ENCODE measurements at places on chromosomes 16 and 17. TPM values are rescaled to one million over a fixed set of nuclear protein-coding genes. Genes with fewer than 3 reads are reported as not detected.
A peak's percentile ranks its signal among the peaks of the same experiment; 100 is the strongest.

DNA sequence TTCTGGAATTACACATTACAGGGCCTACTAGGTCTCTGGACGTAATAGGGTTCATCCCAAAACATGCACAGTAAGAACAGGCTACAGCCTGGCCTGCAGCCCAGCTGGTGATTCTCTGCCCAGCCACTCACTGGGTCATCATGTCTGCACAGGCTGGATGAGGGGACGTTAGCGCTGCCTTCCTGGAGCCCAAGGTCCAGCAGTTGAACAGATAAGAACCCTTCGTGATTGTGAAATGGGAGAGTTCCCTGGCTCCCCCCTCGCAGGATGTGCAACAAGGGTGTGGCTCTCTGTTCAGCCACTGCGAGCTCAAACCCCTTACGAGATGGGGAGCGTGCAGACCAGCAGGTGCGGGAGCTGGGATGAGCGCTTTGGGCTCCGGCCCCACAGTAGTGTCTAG, 200.0 kb upstream of the CDH5 start:
- no peaks in the 10 kb centered on the region for H3K27me3 ChIP-seq
- no peak overlapping the region for H3K4me3 ChIP-seq
- no peak overlapping the region for H3K27ac ChIP-seq
- no peak for DNase-seq
- no peaks in the 10 kb centered on the region for H3K4me1 ChIP-seq

DNA sequence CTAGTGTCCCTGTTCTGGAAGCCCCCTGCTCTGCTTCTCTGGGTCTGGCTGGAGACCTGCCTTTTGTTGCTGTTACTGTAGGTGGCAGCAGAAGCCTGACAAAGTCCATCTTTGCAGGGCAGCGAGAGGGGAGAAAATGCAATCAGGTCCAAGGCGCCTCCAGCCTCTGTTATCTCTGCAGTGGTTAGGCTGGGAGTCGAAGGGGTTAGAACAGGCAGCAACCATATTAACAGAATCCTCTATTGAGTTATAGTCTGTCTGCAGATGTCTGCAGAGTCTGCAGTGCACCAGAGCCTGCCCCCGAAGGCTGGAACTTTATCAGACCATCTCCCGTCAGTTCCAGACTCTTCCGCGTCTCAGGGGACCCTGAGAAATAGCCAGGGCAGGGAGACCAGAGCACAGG, 404.9 kb upstream of the EEF2KMT start:
- H3K27me3 ChIP-seq = no peaks in the 10 kb centered on the region
- no peak overlapping the region for H3K4me3 ChIP-seq
- H3K4me1 ChIP-seq = no peaks in the 10 kb centered on the region
- H3K27ac ChIP-seq = no peak overlapping the region
- DNase-seq = no peak

- no peak overlapping the region for H3K27ac ChIP-seq
- no peak overlapping the region for H3K4me3 ChIP-seq
- H3K4me1 ChIP-seq = no peaks in the 10 kb centered on the region
- DNase-seq = no peak
These were observed 129.2 kb upstream of the NACA2 start for GRCh38 chr17:61720016-61720795.

GRCh38 chr17:79033741-79034501, 10.0 kb downstream of the C1QTNF1 start:
- no peaks in the 10 kb centered on the region for H3K4me1 ChIP-seq
- H3K4me3 ChIP-seq = no peak overlapping the region
- no peaks in the 10 kb centered on the region for H3K36me3 ChIP-seq
- H3K27ac ChIP-seq = no peak overlapping the region

- no peaks in the 10 kb centered on the region for H3K36me3 ChIP-seq
- no peaks in the 10 kb centered on the region for H3K4me1 ChIP-seq
- no peak overlapping the region for H3K27ac ChIP-seq
- DNase-seq = no peak
- no peak overlapping the region for H3K4me3 ChIP-seq
These were observed 31.6 kb downstream of the TEKT5 start for GRCh38 chr16:10663146-10663545.

DNA sequence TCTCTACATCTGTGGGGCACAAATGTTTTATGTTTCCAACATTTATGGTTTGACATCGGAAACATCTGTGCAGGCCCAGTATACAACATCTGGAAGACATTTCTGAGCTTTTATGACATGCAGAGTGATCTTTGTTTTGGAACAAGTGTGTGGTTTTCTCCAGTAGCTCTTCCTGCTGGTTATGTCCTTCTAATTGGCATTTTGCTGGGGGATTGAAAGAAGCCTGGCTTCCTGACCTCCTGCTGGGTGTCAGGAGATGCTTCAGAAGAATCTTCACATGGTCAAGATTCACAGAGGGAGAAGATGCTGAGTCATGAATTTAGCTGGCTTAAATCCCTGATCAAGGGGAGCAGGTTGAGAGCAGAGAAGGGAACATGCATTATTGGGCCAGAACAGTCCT, 279.5 kb upstream of the MYOCD start:
- no peak overlapping the region for H3K27ac ChIP-seq
- no peaks in the 10 kb centered on the region for H3K36me3 ChIP-seq
- no peaks in the 10 kb centered on the region for H3K27me3 ChIP-seq
- H3K4me1 ChIP-seq = no peaks in the 10 kb centered on the region

- peak overlapping the region; percentile 77 for H3K4me3 ChIP-seq
- H3K36me3 ChIP-seq = no peaks in the 10 kb centered on the region
- DNase-seq = no peak
- H3K27me3 ChIP-seq = peaks cover 33% of the 10 kb centered on the region
- no peak overlapping the region for H3K27ac ChIP-seq
- peaks cover 5% of the 10 kb centered on the region for H3K4me1 ChIP-seq
These were observed 527 bp upstream of the MGAT5B start for GRCh38 chr17:76867578-76868175.

GRCh38 chr16:87065446-87066132, 251.6 kb downstream of the C16orf95 start:
- no peak for DNase-seq
- no peaks in the 10 kb centered on the region for H3K36me3 ChIP-seq
- peaks cover 4% of the 10 kb centered on the region for H3K4me1 ChIP-seq
- peaks cover 36% of the 10 kb centered on the region for H3K27me3 ChIP-seq
- H3K4me3 ChIP-seq = no peak overlapping the region

GRCh38 chr16:73183611-73184092, 135.7 kb upstream of the ZFHX3 start:
- no peak overlapping the region for H3K27ac ChIP-seq
- no peaks in the 10 kb centered on the region for H3K27me3 ChIP-seq
- no peak overlapping the region for H3K4me3 ChIP-seq
- DNase-seq = no peak
- H3K4me1 ChIP-seq = no peaks in the 10 kb centered on the region

- no peak for DNase-seq
- H3K27ac ChIP-seq = no peak overlapping the region
- H3K36me3 ChIP-seq = peaks cover 9% of the 10 kb centered on the region
- H3K27me3 ChIP-seq = no peaks in the 10 kb centered on the region
These were observed 4.5 kb upstream of the RAB40C start for GRCh38 chr16:585351-585750.

DNA sequence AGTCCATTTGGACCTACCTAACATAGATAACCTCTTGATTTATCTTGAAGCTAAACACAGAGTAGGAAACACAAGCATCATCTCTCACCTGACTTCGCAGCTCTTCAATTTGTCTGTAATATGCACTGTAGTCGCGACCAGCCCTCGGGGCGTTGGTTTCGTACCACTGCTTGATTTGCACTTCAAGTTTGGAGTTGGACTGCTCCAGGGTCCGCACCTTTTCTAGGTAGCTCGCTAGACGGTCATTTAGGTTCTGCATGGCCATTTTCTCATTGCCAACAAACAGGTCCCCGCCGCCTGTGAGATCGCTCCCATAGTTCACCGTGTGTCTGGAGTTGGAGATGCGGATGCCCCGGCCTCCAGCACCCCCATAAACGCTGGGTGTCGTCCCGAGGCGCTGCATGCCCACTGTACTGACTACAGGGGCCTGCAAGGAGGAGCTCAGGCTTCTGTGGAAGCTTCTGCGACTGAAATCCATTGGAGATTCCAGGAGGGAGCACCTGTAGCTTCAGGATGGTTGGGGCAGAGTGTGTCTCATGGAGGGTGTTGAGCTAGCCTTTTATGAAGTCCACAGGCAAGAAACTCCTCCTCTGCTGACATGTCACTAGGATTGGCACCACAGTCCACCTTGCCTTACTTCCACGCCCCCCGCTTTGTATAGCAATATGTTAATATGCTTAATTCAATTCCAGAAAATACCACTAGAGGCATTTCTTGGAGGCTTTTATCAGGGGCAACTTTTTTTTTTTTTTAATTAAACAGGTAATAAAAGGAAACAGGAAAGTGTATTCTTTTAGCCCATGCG, at the start of gene KRT20:
KRT20 (minus strand) TSS at position 535 of the 805 bp plus-strand sequence; CDS start at position 478, 57 bp downstream.
- peaks cover 47% of the 10 kb centered on the region for H3K27me3 ChIP-seq
- DNase-seq = no peak
- no peaks in the 10 kb centered on the region for H3K4me1 ChIP-seq
- H3K36me3 ChIP-seq = no peaks in the 10 kb centered on the region
- no peak within 1 kb of the TSS for H3K4me3 ChIP-seq
- no peak within 1 kb of the TSS for H3K27ac ChIP-seq

- H3K27ac ChIP-seq = no peak within 1 kb of the TSS
- peak within 1 kb of the TSS; percentile 68 for H3K4me3 ChIP-seq
- H3K27me3 ChIP-seq = peaks cover 71% of the 10 kb centered on the region
These were observed at the start of gene NGFR for GRCh38 chr17:49494986-49495841. TSS of gene NGFR (plus strand) at chr17:49495293. CDS start at chr17:49495418, 125 bp downstream.

- no peak overlapping the region for H3K27ac ChIP-seq
- no peak for DNase-seq
- no peaks in the 10 kb centered on the region for H3K4me1 ChIP-seq
- no peaks in the 10 kb centered on the region for H3K36me3 ChIP-seq
- H3K27me3 ChIP-seq = no peaks in the 10 kb centered on the region
- H3K4me3 ChIP-seq = no peak overlapping the region
These were observed 297.4 kb downstream of the CNTNAP4 start for GRCh38 chr16:76574651-76575050.

- H3K36me3 ChIP-seq = no peaks in the 10 kb centered on the region
- no peak for DNase-seq
- no peaks in the 10 kb centered on the region for H3K27me3 ChIP-seq
- no peaks in the 10 kb centered on the region for H3K4me1 ChIP-seq
These were observed 279.9 kb downstream of the IRX3 start for GRCh38 chr16:54006693-54007092.

DNA sequence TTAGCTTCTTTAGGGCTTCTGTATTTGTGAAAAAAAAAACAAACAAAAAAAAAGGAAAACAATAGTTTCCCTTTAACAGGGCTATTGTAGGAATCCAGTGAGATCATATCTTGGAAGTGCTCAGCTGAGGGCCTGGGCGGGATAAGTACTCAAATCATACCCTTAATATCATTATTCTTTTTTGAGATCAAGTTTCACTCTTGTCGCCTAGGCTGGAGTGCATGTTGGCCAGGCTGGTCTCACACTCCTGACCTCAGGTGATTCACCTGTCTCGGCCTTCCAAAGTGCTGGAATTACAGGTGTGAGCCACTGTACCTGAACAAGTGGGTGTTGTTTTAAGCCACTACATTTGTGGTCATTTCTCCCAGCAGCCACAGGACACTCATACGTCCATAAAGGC, 87.0 kb downstream of the CDH13 start:
- no peaks in the 10 kb centered on the region for H3K4me1 ChIP-seq
- no peak overlapping the region for H3K27ac ChIP-seq
- no peak for DNase-seq
- no peak overlapping the region for H3K4me3 ChIP-seq
- H3K36me3 ChIP-seq = no peaks in the 10 kb centered on the region
- H3K27me3 ChIP-seq = peaks cover 7% of the 10 kb centered on the region

The PSMD12 gene
- total RNA-seq = 75.1 TPM

The SPAG5 gene
- total RNA-seq = 92.5 TPM

The NPIPA2 gene
- total RNA-seq = 5.1 TPM

The ERN2 gene
- total RNA-seq = not detected

The CCDC40 gene
- not detected for total RNA-seq

The SLFN14 gene
- not detected for total RNA-seq

The SRL gene
- not detected for total RNA-seq

The SMIM5 gene
- 0.09 TPM for total RNA-seq

The STAC2 gene
- not detected for total RNA-seq

The NSF gene
- total RNA-seq = 30.9 TPM

All from activated T-helper 2 cell treated with anti-CD3 and anti-CD28 coated beads, Interferon-gamma antibody, Interleukin-2, Interleukin-4, amounts not matched to agents 10 μg/mL and 5 μg/mL and 100 μg/mL, durations not matched to agents 14 hours and 24 hours and 36 hours (primary cell).